ENCODE measurements at places on chromosomes 1 and 21.

GRCh38 chr1:77057994-77058585, 161.1 kb downstream of the PIGK start:
- DNase-seq: no peak

GRCh38 chr1:145891587-145892485, 6.2 kb upstream of the ANKRD35 start:
- peak; percentile 40 for DNase-seq

DNA sequence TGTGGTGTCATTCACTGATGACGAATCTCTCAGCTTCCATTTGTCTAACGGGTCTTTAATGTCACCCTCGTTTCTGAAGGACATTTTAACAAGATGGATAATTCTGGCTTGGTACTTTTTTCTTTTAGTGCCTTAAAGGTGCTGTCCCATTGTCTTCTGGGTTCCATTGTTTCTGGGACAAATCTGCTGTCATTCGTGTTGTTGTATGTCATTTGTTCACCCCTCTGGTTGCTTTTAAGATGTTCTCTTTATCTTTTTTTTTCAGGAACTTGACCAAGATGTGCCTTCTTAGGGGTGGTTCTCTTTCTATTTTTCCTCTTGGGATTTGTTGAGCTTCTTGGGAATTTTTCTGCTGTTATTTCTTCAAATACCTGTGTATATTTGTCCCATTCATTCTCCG, 14.0 kb upstream of the MMEL1 start:
- DNase-seq: no peak

GRCh38 chr1:112625696-112626095, 6.1 kb downstream of the CAPZA1 start:
- no peak for DNase-seq

DNA sequence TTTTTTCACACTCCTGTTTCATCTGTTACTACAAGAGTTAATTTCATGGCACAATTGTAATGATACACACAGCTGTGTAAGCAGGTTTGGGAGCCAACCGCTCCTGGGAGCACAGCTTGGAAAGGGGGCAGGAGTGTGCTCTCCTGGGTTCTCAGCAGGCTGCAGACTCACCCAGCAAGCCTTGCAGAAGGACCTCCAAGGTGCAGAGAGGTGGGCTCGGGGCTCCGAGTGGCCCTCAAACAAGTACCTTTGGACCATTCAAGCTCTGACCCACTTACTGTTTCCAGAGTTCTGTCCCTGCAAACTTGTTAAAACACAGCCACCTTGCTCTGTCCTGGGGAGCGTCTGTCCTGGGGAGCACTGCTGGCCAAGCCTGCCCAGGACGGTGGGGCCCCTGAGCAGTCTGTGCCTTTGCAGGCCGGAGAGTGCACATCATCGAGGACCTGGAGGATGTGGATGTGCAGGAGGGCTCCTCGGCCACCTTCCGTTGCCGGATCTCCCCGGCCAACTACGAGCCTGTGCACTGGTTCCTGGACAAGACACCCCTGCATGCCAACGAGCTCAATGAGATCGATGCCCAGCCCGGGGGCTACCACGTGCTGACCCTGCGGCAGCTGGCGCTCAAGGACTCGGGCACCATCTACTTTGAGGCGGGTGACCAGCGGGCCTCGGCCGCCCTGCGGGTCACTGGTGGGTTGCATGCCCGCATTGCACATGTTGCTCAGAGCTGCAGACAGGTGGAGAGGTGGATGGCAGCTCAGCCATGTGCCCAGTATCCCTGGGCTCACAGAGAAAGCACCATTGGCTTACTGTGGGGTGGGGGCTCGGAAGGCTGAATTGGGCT, 78.0 kb downstream of the OBSCN start:
- DNase-seq: no peak

DNA sequence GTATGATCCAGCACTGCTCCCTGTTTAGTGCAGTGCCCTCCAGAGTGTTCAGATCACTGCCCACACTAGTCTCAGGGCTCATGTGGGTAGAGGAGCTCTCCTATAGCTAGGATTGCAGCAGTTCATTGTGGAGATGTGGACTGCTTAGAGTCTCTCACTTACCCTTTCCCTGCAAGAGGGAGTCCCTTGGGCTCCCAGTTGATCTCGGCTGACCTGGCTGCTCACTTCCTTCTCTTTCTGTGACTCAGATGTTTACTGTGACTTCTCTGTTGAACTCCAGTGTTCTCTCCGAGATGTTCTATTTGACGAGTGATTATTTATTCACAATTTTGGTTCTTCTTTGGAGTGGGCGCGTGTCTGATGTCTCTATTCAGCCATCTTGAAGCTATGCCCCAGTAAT, 141.9 kb downstream of the PTBP2 start:
- no peak for DNase-seq

GRCh38 chr1:102365071-102365470, 368.3 kb upstream of the OLFM3 start:
- no peak for DNase-seq

Measured in naive thymus-derived CD8-positive, alpha-beta T cell (primary cell).